ENCODE measurements at places on chromosomes 1 and 21. TPM values are rescaled to one million over a fixed set of nuclear protein-coding genes. Genes with fewer than 3 reads are reported as not detected.

The NECTIN4 gene
- total RNA-seq, result not detected

The LIN28A gene
- not detected for total RNA-seq

The GJA8 gene
- not detected for total RNA-seq

The ARHGEF10L gene
- 26.0 TPM for total RNA-seq

The TMEM234 gene
- total RNA-seq, result 27.9 TPM

The C1orf115 gene
- total RNA-seq, result 5.9 TPM

The CYP4A22 gene
- total RNA-seq, result not detected

The SAMD11 gene
- total RNA-seq, result 19.5 TPM

DNA sequence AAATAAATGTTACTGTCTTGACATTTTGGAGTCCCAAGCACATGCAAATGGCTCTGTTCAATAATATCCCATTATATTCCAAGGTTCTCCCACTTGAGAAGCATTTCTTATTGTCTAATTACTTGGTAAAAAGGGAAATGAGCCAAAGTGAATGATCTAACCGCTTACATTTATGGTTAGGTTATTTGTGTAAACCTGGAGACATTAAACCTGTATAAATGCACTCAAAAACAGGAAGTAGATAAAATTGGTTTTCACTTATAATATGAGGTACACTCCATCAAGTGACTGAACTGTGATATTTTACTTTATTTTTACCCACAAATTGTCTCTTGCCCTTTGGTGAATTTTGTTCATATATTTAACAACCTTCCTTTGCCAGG lies 26.8 kb downstream of the KIF1B start:
- no peak for DNase-seq

DNA sequence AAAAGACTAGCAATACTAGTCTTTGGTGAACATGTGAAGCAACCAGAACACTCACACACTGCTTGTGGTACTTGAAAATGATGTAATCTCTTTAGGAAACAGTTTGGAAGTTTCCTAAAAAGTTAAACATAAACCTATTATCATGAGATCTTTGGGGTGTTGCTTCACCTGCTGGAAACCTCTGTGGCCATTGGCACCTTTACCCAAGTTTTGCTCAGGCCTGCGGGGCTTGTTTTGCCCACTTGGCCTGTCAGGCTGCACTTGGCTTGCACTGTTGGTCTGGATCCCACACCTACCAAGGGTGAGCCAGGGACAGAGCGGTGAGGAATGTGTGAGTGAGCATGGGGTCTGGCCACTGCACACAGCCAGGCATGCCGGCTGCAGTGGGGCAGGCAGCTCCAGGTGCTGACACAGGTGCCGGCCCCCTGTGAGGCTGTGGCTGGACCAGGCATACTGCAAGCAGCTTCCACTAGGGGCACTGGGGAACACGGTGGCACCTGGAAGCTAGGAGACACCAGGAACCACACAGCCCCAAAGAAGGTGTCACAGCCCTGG lies 14.4 kb upstream of the FNBP1L start:
- DNase-seq, result no peak

DNA sequence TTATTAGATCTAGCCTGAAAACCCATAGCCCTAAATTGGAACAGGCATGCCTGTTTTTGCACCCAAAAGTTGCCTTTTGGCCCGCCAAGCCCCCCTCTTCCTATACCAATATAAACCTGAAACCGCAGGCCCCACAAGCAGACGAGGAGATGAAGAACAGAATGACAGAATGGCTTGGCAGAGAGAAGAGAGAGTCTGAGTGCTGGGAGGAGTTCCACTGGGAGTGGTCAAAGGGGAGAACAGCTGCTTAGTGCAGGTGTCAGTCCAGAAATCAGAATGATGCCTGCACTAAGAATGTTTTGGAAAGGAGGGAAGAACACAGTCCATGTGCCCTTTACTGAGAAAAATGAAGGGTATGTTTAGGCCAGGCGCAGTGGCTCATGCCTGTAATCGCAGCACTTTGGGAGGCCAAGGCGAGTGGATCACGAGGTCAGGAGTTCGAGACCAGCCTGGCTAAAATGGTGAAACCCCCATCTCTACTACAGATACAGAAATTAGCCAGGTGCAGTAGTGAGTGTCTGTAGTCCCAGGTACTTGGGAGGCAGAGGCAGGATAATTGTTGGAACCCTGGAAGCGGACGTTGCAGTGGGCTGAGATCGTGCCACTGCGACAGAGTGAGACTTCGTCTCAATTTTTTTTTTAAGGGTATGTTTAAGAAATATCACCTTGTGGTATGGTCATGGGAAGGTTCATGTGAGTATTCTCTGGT lies 9.4 kb downstream of the DYRK1A start:
- no peak for DNase-seq

DNA sequence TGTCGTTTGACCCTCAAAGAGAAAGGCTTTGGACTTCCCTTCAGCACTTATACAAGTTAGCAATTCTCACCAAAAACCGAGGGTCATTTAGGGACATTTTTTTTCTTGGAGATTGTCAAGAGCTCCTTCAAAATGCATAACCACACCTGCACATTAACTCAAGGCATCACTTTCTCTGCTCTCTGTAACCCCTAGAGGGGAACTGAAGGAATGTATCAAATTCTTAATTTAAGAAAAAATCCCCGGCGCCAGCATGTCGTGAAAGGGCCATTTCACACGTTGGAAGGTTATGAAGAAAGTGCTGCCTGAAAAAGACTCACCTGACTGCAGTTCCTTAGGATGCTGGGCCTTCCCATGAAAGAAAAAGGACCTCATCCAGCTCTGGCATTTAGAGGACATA lies 131.6 kb upstream of the ZC3H12A start:
- DNase-seq, result no peak

GRCh38 chr1:115337633-115338456 lies at the start of gene NGF:
Gene NGF (minus strand): TSS chr1:115338249. CDS start chr1:115286795, 51,454 bp downstream.
- DNase-seq, result peak; percentile 85

- DNase-seq, result no peak
Measured at GRCh38 chr1:111503585-111504060, at the start of the genes ADORA3 and TMIGD3. Gene ADORA3 (minus strand): TSS chr1:111503633. CDS start chr1:111503354, 279 bp downstream. Gene TMIGD3 (minus strand): TSS chr1:111503633. CDS start chr1:111503354, 279 bp downstream.

- no peak for DNase-seq
Measured at GRCh38 chr1:94936861-94937620, 10.1 kb upstream of the CNN3 start.

DNA sequence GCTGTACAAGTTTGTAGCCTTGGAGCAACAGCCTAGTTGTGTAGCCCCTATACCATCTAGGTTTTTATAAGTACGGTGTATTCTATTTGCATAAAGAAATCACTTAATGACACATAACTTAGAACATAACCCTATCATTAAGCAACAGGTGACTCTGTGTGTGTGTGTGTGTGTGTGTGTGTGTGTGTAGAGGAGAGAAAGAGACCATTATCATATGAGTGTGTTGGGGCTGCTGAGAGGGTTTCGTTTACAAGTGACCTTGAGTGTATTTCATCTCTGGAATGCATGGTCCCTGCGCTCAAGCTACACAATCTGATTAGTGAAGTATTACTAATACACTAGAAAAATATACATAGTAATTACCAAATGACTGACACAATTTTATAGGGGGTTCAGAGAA lies 115.1 kb downstream of the RABGAP1L start:
- no peak for DNase-seq

DNA sequence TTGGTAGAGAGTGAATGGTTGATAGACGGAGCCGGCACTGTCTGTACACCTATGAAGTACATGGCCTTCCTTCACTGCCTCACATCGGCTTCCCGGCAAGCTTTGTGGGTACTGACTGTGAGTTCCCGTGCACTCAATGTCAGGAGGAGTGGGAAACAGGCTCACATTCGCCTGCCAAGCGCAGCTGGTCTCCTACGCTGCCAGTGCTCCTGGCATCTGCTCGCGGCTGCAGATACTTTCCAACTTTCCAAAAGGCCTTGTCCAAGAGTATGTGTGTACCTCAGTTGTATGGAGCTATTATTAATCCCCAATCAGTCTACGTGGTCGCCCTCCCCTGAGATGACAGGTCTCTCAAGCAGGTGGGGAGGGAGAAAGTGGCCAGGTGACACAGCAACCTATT lies 180.8 kb downstream of the ZSCAN20 start:
- DNase-seq, result no peak

DNA sequence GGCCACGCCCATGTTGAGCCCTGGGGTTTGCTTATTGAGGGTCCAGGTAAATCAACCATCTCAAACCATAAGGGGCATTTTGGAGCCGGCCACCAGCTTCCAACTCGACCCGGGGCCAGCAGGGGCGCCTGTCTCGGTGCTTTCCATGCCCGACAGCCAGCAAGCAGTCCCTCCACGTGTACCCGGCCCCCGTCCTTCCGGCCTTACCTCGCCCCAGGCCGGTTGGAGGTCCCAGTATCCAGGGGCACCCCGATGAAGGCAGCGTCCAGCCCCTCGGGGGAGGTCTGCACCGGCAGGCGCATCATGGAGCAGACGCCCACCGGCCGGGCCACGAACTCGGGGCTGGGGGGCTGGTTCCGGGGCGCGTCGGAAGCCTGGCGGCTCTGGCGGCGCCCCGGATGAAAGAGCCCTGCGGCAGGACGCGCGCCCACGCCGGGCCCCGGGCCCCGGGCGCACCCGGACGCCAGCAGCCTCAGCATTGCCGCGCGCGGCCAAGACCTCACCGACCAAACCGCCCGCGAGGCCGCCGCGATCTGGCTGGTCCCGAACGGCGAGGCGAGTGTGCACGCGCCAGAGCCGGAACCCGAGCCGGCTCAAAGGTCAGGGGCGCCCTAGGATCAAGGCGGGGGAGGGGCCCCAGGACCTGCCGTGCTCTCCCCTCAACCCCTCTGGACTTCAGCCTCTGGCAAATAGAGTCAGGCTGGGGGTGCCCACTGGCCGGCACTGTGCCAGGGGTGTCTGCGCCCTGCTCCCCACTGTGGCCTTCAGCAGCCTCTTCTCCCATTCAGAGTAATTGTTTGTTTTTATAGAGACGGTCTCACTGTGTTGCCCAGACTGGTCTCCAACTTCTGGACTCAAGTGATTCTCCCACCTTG lies at the start of gene AGMAT:
TSS of gene AGMAT (minus strand) at position 563 of the 875 bp plus-strand sequence. CDS start at position 479, 84 bp downstream.
- no peak for DNase-seq

DNA sequence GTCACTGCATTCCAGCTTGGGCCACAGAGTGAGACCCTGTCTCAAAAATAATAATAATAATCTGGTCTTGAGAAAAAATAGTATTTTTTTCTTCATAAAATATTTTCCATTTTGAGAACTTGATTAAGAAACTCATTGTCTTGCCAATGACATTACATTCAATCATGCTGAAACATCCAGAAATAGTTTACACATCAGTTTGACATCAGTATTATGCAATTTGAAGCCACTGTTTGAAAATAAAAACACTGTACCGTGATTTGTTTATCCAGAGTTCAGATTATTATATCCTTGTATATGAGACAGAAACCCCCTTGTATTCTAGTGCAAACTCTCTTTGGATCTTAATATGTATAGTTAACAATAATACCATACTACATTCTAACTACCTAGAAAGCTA lies 6.9 kb downstream of the FMO2 start:
- DNase-seq, result no peak

- no peak for DNase-seq
Measured at GRCh38 chr1:234758851-234759250, 148.9 kb upstream of the IRF2BP2 start.

DNA sequence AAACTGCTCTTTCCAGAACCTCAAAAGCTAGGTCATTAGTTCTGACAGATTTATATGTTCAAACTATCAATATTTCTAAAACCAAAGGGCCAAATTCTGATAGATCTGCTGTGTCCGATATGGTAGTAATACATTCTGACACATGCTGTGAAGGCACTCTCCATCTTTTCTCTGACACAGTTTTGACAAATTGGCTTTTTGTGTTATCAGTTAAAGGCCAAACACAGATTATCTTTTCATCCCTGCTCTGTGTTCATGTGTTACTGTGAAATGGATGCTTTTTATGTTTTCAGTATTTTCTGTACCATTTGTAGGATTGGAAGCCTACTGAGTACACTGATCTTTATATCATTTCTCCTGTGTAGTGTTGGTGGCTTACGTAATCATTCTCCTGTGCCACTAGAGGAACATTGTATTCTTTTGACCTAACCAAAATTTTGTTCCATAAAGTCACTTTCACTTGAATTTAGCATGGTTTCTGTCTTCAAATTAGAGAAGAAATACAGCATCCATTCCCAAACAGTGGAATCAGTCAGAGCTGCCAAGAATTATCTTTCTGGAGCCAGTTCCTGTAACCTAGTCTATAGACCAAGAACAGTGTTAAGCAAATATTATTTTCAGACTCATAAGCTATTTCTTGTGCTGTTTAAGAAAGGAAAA lies 137.2 kb downstream of the ADGRL2 start:
- no peak for DNase-seq

DNA sequence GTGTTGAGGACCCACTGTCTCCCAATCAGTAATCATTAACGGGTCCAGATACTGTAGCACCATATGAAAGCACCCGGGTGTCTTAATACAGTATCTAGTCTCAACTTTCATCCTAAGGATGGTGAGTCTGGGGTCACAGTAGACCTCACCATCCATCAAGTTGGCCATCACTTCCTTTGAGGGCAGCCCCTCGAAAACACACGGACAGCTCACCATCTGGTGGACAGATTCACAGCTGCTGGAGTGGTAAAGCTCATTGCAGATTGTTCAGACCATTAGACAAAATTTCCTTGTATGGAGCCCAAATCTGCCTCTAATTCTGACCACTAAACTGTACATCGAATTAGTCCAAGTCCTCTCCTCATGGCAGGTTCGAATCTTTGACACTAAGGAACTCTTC lies 123.1 kb downstream of the PGBD5 start:
- DNase-seq, result no peak

DNA sequence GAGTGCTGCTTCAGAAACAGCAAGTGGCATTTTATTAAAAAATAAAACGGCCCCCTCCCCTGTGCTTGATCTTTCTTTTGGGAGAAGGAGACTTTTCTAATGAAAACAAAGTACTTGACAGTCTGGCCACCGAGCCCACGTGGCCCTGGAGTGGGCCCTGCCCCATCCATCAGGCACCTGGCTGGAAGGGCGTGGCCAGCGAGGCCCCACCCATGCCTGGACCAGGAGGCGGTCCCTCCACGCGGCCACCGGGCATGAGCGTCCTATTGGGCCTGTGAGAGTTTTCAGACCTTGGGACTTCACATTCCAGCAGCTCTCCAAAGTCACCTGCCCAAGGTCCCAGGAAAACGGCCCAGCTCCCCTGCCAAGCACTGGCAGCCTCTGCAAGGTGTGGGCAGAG lies 144.7 kb downstream of the CASZ1 start:
- DNase-seq, result no peak

DNA sequence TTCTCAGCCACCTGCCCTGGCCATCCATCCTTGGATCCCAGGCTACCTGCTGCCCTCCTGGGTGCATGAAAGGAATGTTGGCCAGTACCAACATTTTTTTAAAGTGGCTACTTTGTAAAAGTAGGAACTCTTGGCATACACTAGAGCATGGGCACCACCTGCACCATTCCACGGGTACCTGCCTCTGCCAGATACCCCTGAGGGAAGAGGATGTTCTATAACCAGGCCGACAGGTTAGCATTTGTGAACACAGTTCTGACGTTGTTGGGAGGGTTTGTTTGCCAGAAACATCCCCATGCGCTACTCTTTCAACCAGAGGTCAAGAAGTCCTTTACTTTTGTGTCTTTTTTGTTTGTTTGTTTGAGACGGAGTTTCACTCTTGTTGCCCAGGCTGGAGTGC lies 43.0 kb downstream of the EVA1C start:
- DNase-seq, result no peak
